ENCODE measurements at places on chromosomes 6 and 20.

- no peak for DNase-seq
Measured at GRCh38 chr6:14194976-14195375, 77.4 kb downstream of the CD83 start.

DNA sequence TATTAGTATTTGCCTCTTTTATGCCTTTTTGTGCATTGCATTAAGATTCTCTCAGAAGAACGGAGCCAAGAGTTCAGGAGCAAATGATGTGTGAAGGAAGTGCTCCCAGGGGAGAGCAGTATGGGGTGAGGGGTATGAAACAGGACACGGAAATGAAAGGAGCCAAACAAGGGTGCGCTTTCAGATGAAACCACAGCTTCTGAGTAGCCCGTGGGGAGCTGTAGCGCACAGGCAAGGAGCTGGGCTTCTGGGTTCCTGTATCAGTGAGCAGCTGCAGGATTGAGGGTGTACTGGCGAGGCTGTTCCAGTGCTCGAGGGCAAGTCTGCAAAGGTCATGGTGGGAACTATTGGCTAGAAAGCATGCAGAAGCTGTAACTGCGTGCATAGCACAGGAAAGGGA is 25.4 kb downstream of the ANKEF1 start:
- DNase-seq = no peak

GRCh38 chr6:53984581-53984980 is 126.7 kb upstream of the MLIP start:
- no peak for DNase-seq

DNA sequence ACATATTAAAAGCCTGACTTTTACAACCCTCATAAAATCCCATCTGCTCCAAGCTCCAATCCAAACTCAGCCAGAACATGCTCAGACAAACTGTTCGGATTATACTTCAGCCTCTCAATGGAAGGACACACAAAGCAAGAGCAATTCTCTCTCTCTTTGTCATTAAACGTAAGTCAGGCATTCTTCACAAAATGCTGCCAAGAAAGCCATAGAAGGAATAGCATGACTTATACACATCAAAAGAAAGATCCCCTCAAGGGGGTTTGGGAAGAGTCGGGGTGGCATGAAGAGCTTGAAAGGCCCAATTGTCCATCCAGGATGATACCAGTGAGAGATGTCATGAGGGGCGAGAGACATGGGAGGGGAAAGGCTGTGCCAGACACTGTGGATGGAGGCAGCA is 268.9 kb downstream of the PREX1 start:
- no peak for DNase-seq

- DNase-seq = no peak
Measured at GRCh38 chr6:22036699-22037098, 260.1 kb downstream of the PRL start.

DNA sequence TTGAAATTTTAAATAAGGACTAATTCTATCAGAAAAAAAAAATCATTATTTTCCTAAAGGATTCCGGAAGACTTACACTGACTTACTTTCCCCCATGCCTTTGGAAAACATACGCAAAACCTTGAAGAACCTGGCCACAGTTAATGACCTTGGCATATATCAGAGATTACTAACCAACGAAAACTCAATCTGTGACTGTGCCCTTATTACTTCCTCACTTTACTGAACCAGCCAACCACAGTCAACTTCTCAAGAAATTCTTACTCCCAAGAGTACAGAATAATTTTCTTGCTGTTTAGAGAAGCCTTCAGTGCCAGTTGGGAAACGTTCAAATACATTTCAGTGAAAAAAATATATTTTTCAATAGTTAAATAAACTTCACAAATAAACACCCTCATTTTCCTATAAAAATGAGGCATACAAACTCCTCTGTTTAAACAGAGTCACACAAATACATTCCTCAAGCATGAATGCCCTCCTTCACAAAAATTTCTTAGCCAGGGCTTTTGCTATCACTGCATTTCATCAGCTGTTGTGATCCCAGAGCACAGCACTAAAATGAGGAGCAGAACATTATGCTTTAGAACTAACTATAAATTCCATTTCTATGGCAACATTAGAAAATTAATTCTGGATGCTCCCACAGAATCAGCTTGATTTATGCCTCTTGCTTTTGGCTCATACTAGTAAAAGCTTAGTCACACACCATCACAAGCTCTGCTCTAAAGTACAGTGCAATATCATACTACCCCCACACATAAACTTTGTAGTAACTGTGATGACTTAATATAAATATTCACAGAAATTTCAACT is 117.6 kb downstream of the DST start:
- no peak for DNase-seq

GRCh38 chr6:156752666-156753301 is 24.4 kb upstream of the ARID1B start:
- no peak for DNase-seq

- DNase-seq = peak; percentile 33
Measured at GRCh38 chr6:551405-551804, 105.5 kb downstream of the HUS1B start.

DNA sequence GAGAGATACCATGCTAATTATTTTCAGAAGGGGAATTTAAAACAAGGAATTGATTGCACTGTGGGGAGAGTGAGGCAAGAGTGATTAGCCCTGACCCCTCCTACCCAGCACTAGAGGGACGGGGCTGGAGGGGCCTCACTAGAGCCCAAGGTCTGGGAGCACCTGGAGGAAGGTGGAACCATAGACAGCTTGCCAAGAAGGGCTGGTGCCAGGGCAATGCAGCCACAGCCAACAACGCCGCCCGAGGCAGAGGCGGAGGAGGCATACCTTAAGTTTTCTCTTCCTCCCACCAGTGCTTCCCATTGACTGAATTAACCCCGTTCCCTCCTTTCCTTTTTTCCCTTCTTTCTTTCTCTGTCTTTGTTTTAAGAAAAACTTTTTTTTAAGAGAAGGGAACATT is 40.0 kb downstream of the IYD start:
- DNase-seq = no peak

- DNase-seq = no peak
Measured at GRCh38 chr6:19415605-19416326, 421.4 kb upstream of the ID4 start.

DNA sequence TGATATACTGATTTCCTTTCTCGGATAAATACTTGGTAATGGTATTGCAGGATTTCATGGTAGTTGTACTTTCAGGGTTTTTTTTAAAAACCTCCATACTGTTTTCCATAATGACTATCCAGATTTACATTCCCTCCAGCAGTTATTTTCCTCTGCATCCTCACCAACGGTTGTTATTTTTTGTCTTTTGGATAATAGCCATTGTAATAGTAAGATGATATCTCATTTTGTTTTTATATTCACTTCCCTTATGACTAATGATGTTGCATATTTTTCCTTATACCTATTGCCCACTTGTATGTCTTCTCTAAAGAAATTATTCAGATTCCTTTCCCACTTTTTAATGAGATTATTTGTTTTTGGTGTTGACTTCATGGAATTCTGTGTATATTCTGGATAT is 231.0 kb downstream of the MEI4 start:
- DNase-seq = no peak

- no peak for DNase-seq
Measured at GRCh38 chr6:108171291-108171917, 5.6 kb downstream of the NR2E1 start.

DNA sequence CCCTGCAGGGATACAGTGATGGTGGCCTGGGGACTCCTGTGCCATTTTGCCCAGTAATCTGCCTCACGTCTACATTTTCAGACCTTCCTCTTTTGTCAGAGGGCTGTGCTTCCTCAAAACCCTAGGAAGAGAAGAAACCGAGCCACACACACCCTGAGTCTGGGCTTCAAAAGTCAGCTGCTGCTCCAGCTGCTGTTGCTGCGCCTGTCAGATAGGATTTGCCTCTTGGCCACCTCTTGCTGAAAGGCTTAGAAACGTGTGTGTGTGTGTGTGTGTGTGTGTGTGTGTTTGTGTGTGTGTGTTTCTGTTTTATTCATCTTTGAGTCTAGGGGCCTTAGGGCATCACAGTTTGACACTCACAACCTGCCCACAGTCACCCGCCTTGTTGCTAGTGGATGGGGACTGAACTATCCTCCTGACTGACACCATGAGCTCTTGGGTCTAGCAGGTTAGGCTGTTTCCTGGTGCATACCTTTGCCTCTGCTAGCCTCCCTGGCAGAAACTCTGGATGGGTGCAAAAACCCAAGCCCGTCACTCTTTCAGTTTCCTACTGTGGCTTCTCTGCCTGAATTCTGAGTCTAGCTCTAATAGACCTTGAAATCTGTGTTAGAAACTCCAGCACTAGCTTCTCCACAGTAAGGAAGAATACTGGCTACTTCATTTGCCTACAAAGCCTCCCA is 94.9 kb upstream of the CEP85L start:
- no peak for DNase-seq

- DNase-seq = no peak
Measured at GRCh38 chr6:37283671-37284151, 25.8 kb upstream of the TMEM217 start.

DNA sequence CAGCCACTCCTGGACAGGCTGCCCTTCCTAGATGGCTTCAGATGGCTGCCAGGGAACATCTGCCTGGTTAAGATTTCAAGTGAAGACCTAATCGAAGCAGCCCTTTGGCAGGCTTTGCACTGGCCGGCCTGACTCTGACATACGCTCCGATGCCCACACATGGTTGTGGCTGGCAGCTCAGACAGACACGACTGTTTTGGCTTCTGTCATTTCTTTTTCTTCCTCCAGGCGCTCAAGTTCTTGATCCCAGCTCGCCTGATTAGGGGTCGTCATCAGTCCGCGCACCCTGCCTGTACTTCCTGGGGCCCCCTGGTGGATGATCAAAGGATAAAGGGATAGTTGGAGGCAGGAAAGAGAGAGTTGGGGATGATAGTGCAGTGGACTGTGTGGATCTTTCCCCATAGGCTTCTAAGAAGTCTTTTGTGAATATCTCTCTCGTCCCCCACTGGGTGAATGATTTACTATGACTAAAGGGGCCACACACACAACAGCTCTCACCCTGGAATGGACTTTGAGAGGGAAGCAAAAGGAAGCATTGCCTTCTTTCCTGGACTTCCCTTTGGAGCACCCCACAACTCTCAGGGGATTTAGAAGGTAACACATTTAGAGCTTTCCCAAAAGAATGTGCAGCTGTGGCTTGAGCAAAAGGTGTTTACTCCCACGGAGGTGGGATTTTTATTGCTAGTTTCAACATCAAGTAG is 21.4 kb upstream of the TRAM2 start:
- no peak for DNase-seq

- DNase-seq = no peak
Measured at GRCh38 chr20:56465997-56466396, 2.4 kb upstream of the RTF2 start.

- DNase-seq = no peak
Measured at GRCh38 chr6:11667876-11668275, 110.7 kb downstream of the ADTRP start.

- DNase-seq = no peak
Measured at GRCh38 chr6:153032255-153032882, 29.9 kb upstream of the MTRF1L start.

DNA sequence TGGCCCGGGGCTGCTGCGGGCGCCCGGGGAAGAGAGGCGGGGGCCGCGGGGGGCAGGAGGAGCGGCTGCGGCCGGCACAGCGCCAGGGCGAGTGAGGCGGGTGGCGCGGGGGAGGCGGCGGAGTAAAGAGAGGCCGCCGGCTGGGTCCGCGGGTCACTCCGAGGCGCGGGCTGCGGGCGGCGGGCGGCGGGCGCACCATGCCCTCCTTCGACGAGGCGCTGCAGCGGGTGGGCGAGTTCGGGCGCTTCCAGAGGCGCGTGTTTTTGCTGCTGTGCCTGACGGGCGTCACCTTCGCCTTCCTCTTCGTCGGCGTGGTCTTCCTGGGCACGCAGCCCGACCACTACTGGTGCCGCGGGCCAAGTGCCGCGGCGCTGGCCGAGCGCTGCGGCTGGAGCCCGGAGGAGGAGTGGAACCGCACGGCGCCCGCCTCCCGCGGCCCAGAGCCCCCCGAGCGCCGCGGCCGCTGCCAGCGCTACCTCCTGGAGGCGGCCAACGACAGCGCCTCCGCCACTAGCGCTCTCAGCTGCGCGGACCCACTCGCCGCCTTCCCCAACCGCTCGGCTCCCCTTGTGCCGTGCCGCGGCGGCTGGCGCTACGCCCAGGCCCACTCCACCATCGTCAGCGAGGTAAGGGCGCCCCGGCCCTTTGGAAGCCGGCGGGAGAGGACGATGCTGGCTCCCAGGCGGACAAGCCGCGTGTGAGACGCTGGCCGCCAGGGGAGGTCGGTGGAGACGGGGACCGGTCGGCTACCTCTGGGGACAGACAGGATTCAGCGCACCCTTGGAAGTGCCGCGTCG is at the start of gene SLC22A3:
Gene SLC22A3 (plus strand): TSS at position 156 of the 797 bp plus-strand sequence. CDS start 42 bp downstream, at position 198.
- no peak for DNase-seq

DNA sequence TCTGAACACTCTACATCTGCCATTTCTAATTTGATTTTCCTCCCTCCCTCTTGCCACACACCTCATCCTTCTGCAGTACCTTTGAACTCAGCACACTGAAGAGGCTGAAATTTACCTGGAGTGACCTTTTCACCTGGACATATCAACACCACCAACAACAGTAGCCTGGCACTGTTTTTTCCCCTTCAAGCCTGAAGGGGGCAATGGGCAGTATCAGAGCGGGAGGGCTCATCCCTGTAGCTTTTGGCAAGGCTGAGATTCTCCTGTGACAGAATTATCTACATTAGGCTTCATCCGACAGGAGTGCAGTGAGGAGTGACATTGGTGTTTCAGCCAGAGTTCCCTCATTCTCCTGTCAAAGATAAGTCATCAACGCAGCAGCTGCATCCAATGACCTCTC is 312.8 kb upstream of the SPTLC3 start:
- DNase-seq = no peak

- DNase-seq = no peak
Measured at GRCh38 chr6:96794980-96795379, 42.3 kb downstream of the GPR63 start.

DNA sequence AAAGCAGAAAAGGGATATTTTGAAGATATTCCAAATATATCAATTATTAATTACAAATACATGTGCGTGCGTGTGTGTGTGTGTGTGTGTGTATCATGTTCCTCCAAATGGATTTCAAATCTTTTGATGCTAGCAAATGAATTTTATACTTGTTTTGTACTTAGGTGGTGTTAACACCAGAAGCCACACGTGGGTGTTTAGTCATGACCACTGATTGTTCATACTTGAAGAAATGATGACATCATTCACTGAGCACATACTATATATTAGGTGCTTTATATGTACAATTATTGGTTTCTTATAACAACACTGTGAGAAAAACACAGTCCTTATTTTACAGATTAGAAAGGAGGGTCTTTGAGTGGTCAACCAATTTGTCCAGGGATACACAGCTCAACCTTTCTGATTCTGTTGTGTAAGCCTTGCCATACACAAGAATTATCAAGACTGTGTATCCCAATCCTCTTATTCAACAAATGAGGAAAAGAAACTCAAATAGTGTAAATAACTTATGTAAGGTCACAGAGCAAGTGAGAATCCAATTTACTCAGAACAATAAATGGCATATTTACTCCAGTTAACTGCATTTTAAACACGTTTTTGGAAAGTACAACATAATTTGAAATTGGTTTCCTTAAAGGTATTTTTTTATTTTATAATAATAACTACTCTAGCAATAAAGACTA is 88.5 kb downstream of the BCAS1 start:
- DNase-seq = no peak

DNA sequence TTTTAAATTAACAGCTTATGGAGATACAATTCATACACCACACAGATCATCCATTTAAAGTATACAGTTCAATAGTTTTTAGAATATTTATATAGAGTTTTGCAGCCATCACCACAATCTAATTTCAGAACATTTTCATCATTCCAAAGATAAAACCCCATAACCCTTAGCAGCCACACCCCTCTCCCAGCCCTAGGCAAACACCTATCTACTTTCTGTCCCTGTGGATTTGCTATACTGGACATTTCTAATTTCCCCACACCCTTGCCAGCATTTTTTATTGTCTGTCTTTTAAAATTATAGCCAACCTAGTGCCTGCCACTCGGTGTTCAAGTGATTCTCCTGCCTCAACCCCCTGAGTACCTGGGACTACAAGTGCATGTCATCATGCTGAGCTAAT is 23.0 kb upstream of the AKAP7 start:
- no peak for DNase-seq

Data from stimulated activated CD4-positive, alpha-beta T cell treated with anti-CD3 and anti-CD28 coated beads, Interleukin-4, amount 100 ng/mL, for 4 hours (primary cell).